Activated gamma-delta T cell treated with anti-CD3 and anti-CD28 coated beads, Interleukin-2, amount 50 U/mL, for 16 hours (primary cell): ENCODE measurements at places on chromosomes 1 and 21.

DNA sequence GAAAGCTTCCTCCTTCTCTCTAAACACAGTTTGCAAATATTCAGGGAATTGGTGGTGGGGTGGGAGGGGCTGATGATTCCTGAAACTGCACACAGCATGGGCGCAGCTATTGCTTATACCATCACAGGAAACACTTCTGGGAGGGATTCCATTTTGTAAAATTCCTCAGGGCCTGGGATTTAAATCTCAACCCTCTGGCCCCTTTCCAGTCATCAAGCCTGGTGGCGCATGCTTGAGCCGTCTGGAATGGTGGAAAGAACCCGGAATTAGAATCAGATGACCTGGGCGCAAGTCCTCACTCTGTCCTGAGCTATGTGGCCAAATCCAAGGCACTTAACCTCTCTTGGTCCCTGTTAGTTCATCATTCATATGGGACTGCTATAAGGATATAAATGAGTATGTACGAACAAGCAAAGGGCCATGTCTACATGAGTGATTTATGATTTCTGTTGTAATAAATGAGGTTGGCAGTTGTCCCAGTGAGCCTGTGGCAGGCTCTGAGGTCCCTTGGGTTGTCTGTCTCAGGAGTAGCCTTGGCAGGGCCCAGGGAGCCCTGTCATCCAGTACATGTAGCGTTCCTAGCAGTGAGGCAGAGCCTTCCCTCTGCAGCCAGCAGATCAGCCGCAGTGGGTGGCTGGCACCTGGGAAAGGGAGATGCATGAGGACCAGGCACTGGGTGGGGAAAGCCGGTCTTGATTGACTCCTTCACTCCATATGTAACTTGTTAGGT is 72.0 kb downstream of the MAN1C1 start:
- DNase-seq = no peak

DNA sequence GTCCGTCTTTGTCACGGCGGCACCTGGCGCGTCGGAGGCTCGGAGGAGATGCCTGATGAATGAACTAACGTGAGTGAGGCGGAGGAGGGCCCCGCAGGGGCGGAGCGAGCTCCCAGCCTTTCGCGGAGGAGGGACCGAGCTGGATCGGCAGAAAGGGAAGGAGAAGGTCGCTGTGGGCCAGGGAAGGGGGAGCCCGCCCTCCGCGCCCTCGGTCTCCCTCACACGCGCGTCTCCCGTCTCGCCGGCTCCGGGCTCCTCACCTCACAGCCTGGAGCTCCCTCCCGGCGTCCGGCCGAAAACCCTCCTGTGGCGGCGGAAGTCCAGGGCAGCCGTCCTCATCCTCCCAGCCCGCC is 519 bp downstream of the ZNF496 start:
- DNase-seq = peak; percentile 39

GRCh38 chr1:1304331-1305299 is 3.1 kb downstream of the ACAP3 start:
- no peak for DNase-seq

DNA sequence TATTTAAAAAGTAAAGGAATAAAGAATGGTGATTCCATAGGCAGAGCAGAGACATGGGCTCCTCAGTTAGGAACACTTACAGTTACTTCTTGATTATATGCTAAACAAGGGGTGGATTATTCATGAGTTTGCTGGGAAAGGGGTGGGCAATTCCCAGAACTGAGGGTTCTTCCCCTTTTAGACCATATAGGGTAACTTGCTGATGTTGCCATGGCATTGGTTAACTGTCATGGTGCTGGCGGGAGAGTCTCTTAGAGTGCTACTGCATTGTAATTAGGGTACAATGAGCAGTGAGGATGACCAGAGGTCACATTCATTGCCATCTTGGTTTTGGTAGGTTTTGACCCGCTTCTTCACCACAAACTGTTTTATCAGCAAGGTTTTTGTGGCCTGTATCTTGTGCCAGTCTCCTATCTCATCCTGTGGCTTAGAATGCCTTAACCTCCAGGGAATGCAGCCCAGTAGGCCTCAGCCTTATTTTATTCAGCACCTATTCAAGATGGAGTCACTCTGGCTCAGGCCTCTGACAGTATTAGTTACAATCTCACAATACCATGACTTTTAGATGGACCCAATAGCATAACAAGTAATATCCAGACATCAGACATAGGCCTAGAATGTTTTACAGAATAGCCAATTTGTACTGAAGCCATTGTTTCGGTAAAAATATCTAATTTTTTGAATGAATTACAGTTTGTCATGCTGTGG is 106.8 kb downstream of the ZBTB18 start:
- no peak for DNase-seq

DNA sequence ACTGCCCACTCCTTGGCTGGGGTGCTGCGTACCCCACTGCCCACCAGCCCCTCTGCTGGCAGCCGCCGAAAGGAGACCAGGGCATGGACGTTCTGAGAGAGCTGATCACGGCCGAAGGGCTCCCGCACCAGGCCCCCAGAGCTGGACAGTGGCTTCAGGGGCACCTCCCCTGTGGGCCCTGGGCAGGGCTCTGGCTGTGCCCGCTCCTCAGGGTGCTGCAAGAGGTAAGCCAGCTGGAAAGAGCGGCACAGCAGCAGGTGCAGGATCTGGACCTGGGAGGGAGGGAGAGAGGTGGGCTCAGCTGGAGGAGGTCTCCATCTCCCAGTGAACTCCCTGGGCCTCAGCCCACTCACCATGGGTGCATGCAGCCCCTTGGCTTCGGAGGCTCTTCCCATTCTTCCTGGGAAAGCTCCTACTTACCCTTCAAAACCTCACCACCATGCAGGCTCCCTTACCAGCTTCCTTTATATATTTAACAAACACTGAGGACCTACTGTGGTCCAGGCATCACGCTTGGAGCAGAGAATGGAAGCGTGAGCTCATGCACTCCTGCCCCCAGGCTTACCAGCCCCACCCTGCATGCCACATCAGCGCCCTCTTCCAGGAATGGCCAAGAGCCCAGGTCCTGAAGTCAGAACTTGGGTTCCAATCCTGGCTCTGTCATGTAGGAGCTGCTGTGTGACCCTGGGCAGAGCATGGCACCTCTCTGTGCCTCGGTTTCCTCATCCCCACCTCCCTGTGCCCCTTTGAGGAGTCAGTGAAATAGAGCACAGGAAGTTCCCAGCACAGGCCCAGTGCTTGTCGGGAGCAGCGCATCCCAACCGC is 6.8 kb upstream of the KIF17 start:
- no peak for DNase-seq

GRCh38 chr1:114196992-114197907 is 43.6 kb upstream of the SYT6 start:
- DNase-seq = no peak

- no peak for DNase-seq
Observed at GRCh38 chr1:90154711-90155110, 159.8 kb downstream of the ZNF326 start.

DNA sequence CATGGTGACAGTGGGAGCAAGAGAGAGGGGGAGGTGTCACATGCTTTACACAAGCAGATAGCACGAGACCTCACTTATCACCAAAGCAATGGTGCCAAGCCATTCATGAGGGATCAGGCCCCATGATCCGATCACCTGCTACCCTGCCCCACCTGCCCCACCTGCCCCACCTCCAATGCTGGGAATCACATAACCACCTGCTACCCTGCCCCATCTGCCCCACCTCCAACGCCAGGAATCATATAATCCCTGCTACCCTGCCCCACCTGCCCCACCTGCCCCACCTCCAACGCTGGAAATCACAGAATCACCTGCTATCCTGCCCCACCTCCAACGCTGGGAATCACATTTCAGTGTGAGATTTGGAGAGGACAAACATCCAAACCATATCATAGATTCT is 10.6 kb upstream of the AIRE start:
- DNase-seq = no peak

DNA sequence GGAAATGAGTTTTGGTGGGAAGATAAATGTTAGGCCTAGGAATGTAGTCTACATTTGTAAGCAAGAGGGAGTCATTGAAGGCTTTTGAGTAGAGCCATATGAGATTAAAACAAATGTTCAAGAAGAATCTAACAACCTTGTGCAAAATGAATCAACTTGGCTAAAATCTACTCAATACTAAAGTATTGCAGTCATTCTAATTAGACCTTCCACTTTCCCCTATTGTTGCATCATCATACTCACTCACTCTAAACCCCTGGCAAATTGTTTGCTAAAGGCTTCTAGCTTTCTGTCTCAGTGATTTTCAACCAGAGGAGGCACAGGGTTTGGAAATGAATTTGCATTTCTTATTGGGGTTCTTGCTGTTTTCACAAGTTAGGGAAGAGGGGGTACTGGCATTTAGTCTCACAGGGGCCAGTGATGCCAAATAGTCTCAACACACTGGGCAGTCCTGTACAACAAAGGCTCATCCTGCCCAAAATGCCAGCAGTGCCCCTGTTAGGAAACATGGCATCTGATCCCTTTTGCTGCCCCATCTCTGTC is 85.3 kb downstream of the SEC16B start:
- DNase-seq = no peak

DNA sequence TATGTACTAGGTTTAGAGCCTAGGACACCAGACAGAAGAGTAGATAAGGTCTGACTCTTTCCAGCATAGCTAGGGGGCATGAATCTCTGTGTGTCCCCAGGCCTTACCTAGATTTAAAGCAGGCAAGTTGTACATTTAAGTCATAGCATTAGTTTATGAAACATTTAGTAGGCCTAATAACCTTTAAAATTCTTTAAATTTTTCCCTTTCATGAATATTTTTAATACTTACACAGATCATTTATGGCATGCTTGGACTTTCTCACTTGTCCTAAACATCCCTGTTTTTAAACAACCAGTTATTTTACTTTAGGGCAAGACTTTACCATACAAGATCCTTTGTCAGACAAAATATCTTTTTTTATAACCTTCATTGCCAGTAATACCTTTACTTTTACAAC is 258.4 kb upstream of the ZRANB2 start:
- DNase-seq = no peak

DNA sequence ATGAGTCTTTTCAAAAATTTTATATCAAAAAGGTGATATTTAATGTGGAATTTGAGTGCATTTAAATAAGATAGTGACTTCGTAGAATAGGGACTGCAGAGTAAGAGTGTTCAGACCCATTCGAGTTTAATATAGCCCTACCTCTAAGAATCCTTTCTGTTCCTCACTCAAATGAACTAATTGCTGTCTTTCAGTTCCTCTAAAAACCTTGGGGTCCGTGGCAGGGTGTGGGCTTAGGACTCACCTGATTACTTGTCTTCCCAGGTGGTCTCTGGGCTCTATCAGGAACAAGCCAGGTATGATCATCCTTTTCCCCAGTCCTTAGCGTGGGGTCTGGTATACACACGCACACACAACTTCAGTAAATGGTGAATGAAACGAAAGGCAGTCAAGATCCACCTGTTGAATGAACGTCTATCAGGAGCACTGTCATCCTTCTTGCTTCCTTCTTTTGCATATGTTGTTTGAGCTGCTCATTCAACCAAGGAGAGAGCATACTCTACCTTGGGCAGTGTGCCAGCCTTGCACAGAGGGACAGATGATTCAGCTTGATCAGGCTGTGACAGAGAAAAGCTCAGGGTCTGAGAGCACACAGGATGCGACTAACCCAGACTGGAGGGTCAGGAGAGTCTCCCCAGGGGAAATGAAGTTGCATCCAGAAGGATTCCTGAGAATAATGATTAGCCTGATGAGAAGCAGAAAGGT is 1.2 kb upstream of the RNF11 start:
- DNase-seq = peak; percentile 17

DNA sequence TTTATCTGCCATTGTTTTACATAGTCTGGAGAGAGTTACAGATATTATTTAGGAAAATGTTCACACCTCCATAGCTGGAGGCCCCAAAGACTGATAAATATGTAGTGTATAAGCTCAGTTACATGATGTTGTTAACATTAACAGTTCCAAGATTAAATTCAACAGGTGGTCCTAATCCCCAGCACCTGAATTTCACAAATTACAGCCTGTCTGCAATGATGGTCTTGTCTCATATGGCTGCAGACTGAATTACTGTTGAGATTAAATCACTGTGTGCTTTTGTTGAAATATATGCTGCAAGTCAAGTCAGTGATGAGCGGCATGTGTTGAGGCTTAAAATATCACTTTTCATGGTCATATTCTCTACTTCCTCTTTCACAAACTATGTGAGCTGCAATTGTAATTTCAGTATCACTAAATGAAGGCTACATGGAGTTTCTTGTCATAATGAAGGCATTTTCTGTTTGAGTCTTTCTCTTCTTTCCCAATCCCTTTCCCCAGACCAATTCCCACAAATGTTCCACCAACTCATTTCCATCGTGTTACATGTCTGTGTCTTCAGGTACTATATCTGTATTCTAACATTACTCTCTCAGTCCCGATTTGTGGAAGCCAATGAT is 4.2 kb downstream of the ST6GALNAC5 start:
- DNase-seq = no peak

GRCh38 chr1:208264469-208265121 is 20.4 kb upstream of the PLXNA2 start:
- no peak for DNase-seq

GRCh38 chr1:205045146-205045545 is 2.1 kb downstream of the CNTN2 start:
- DNase-seq = no peak

DNA sequence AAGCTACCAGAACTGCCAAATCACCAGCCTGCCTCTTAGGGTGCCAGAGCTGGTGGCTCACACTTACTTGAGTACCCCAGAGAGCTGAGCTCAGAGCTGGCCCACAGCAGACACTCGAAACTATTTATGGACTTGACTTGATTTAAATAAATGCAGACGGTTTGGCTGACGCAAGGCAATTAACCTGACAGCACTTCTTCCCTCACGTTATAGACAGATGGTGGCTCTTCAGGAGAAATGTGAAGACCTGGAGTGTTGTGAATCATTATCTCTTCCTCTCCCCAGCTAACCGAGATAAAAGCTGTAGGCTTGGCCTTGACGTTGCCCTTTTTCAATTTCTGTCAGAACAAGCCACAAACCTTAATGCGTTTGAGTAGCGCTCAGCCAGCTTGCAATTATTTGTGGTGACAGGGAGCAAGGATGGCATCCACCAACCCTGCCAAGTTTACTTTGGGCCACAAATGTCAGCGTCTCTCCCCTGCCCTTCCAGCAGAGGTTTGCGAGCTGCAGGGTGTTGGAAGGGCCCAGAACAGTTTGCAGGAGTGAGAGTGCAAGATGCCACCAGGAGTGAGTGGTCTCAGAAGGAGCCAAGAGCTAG is 34.0 kb upstream of the BCAR3 start:
- no peak for DNase-seq

DNA sequence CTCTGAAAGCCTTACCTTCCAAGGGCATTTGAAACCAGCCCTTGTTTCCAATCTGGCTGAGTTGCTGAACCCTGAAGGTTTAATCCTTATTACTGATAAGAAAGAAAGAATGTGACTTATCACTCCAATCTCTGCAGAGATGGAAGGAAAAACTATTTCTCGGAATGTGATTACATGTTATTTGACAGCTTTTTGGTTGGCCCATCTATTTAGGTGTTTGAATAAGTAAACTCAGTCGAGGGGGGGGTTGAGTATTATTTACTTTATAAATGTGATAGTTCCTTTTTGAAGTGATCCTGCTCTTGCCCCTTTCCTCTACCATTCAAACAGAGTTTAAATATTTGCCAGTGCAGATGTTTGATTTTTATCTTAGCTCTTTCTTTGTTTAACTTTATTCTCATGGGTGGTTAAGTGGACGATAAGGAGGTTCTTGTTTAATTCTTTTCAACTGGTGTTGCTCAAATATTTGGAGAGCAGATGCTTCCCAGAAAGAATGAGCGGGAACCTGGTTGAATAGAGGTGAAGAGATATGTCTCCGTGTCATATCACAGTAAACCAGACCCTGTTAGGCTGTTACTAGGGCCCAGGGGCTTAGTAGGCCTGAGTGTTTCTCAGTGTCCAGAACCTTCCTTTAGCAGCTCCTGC is 126.1 kb downstream of the CACHD1 start:
- no peak for DNase-seq
